ENCODE measurements at places on chromosomes 1 and 21.

- no peak for DNase-seq
Measured at GRCh38 chr1:95304803-95305202, 70.8 kb downstream of the RWDD3 start.

- DNase-seq = no peak
Measured at GRCh38 chr1:102472520-102472919, 475.8 kb upstream of the OLFM3 start.

- no peak for DNase-seq
Measured at GRCh38 chr1:159974350-159974965, 20.4 kb upstream of the SLAMF9 start.

- no peak for DNase-seq
Measured at GRCh38 chr1:119713039-119713748, 1.5 kb downstream of the PHGDH start.

GRCh38 chr1:19811206-19811851 is 3.8 kb downstream of the RNF186 start:
- no peak for DNase-seq

- no peak for DNase-seq
Measured at GRCh38 chr1:36847761-36848160, 186.6 kb downstream of the GRIK3 start.

DNA sequence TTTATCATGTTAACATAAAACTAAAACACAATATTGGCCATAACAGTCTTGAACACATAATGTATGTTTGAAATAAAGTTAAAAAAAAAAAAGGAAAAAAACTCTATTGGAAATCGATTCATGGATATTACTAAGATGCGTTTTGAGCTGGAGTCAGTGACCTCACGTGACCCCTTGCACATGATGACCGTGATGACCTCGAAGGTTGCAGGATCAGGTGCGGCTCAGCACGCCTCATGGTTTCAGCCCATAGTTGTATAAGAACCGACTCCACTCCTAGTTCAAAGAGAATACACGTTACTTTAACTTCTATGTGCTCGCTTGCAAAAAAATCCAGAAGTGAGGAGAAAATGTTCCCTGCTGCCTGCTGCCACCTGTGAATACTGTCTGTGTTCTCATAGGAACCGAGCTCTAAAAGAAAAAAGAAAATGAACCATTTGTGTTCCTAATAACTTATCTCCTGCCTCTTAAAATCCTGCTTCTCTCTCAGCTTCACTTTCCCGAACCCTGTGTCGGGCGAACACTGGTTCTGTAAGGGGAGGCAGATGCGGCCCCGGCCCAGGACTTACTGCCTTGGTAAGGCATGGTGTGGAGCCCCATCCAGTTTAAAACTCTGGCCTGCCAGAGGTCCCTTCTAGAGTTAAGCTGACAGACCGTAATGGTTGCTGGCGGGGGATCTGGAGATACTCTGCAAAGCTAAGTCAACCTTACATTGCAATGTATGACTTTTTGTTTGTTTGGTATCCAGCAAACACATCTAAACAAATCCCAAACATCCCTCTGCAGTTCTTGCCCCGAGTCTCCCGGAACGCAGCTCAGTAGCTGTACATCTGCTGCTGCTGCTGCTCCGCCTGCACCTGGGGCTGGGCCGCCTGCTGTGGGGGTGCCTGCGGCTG is 33.8 kb upstream of the RIPK4 start:
- no peak for DNase-seq

- peak; percentile 93 for DNase-seq
Measured at GRCh38 chr21:46092026-46092764, 5.7 kb upstream of the COL6A2 start.

DNA sequence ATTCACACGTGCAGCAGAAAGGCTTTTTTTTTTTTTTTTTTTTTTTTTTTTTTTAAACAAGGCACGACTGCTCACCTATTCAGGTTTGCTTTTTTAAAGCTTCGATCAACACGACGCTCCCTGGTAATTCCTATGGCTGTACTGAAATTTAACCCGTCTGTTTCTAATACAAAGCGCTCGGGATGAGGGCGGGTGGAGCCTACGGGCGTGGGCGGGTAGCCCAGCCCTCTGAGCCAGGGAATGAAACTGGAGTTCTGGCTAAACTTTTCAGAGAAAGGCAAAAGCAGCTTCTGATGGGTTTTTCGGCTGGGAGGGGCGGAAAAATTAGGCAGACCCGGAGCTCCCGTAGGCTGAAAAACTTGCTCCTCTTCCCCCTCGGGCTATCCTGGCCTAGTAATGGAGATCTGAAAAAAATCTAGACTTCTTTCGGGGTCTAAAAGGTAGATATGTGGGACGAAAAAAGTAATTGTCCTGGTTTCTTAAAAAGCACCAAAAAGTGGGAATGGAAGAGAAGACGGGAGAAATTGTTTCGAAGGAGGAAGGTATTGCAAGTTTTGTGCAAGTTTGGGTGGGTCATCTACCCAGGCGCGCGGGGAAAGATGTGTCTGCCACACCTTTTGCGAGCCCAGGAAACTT is 7.4 kb downstream of the NR5A2 start:
- no peak for DNase-seq

DNA sequence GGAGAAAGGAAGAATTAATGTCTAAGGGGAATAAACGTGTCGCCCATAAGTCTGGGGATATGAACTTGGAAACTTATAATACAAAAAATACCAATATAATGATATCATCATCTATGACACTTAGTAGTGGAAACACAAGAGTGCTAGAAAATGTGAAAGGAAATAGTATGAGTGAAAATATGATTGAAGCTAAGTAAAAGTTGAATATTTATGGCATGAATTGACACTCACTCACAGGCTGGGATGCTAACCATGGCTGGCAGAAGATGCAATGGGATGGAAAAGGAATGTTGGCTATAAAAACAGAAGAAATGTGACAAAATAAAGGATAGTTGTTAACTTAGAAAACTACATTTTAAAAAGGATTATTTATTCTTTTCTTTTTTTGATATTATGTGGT is 120.1 kb downstream of the XPR1 start:
- no peak for DNase-seq

DNA sequence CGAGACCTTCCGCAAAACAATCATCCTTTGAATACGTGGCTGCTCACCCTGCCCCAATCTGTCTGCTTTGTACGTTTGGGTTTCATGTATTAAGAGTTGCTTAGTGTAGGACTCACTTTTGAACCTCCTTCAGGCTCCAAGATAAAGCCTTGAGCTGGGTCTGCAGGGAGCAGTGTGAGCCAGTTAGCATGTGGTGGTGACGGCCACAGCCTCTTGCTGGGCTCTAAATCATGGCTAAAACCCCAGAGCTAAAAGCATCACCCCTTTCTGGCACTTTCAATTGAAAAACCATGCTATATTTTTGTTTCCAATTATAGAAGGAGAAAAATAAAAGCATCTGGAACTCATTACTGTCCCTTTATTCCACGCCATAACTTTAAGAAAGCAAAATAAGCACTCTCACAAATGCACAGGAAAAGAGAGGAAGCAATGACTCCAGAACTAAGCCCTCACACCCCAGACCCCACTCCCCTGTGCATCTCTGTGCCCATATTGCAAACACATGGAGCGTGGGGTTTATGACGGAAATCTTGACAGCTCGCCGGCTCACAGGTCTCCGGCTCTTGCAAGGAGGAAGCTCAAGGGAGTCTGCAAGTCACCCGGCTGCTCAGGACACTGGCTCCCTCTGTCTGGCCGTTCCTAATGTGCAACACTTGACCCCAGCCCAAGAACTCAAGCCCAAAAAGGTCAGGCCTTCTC is 135.5 kb downstream of the MIS18A start:
- peak; percentile 14 for DNase-seq

- DNase-seq = no peak
Measured at GRCh38 chr1:36359911-36360550, 25.7 kb downstream of the STK40 start.

GRCh38 chr1:100441146-100441545 is 88.8 kb downstream of the CDC14A start:
- DNase-seq = no peak

DNA sequence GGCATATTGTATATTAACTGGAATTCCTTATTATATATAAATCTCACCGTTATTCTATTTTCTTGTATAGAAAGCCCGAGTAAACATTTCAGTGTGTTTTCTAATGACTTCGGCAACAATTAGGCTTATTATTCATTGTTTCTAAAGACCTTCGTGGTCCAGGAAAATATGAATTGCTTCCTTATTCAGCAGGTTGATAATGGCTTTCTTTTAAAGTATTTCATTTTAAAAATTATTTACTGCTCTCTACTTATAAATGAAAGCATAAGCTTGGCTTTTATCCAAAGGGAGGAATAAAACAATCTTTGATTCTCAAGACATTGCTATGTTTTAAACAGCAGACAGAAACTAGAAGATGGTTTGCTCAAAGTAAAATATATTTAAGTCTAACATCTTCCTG is 198.4 kb upstream of the RGS18 start:
- DNase-seq = no peak

DNA sequence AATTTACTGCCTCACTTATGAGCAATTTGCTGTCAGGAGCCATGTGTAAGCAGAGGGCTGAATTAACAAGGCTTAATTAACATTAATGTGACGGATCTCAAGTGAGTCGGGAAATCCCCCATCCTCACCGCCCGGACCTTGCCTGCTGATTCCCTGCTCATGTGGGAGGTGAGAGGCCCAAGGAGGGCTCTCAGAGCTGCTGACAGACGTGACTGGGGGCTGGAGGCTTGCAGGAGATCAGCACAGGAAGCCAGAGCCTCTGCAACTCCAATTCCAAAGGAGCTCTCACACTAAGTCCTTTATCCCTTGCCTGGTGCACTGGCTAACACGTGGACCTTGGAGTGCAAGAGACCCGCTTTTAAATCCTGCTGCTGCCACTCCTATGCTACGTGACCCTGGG is 19.4 kb downstream of the LRP8 start:
- DNase-seq = no peak

- DNase-seq = no peak
Measured at GRCh38 chr21:33540711-33541104, 1.2 kb downstream of the GART start.

DNA sequence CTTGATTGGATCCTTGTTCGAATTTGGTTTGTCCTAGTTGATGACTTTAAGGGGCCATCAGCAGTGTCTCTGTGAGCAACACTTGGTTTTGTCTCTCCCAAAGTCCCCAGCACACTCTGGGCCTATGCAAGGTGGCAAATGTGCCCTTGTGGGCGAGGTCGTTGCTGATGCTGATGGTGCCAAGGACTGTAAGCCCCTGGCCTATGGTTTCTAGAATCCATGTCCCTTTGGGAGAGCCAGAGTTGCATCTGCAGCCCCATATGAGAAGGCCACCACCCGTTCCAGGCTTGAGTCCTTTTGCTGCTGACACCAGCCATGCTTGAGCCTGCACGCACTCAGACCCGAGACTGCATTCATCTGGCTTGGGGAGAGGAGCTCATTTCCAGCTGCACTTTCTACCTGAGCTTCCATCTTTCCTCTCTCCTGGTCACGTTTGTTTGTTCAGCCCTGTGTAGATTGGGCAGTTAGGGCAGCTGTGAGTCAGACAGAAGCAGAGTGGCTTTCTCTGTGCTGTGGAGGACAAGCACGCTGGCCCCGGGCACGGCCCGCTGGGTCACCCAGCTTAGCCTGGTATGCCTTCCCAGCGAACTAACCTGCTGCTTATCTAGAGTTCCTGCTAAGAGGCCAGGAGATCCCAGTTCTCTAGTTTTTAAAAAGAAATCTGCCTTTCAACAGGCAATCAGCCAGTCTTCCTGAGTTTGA is 52.1 kb upstream of the CSF3R start:
- DNase-seq = no peak

- peak; percentile 64 for DNase-seq
Measured at GRCh38 chr1:93576346-93576745, 105.3 kb downstream of the BCAR3 start.

GRCh38 chr1:39258146-39258924 is 53.8 kb downstream of the MACF1 start:
- no peak for DNase-seq

Data from AG09319 (cell line).